Heart left ventricle (tissue), 16 donors: ENCODE measurements at places on chromosomes 5 and 9.

DNA sequence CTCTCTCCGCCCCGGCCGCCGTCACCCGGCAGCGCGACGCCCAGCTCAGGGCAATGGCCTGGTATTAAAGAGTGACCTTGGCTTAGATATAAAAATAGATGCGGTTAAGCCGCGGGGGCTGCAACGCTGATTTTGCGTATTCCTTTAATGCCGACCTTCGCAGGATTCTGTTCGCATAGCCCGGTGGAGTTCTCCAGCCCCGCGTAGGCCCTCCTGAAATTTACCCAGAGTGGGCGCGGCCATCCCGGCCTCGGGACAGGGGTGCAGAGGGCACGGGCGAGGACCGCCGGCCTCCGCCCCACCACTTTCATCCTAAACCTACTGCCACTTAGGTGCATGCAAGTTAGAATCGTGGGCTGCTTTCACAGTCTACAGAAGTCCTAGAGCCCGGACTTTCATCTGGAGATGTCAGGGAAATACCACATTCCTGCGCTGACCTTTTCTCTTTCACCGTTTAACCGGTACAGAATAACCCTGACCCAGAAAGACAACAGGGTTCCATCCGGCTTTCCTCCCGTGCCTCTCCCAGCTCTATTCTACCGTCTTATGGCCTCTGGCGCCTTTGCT lies 492 bp upstream of the FAM169A start:
- peak overlapping the region; percentile 66 for H3K4me3 ChIP-seq
- H3K27me3 ChIP-seq, result peaks cover 41% of the 10 kb centered on the region
- no peak for DNase-seq
- no peaks in the 10 kb centered on the region for H3K36me3 ChIP-seq
- H3K4me1 ChIP-seq, result peaks cover 13% of the 10 kb centered on the region

- H3K27me3 ChIP-seq, result peaks cover 11% of the 10 kb centered on the region
- H3K27ac ChIP-seq, result no peak overlapping the region
- H3K36me3 ChIP-seq, result no peaks in the 10 kb centered on the region
- peaks cover 13% of the 10 kb centered on the region for H3K4me1 ChIP-seq
- no peak for DNase-seq
Measured at GRCh38 chr5:115166744-115167393, 2.8 kb downstream of the TRIM36 start.

GRCh38 chr5:61993295-61993927 lies 312.6 kb upstream of the KIF2A start:
- no peaks in the 10 kb centered on the region for H3K4me1 ChIP-seq
- no peaks in the 10 kb centered on the region for H3K36me3 ChIP-seq
- H3K27ac ChIP-seq, result no peak overlapping the region
- no peaks in the 10 kb centered on the region for H3K27me3 ChIP-seq
- no peak overlapping the region for H3K4me3 ChIP-seq

DNA sequence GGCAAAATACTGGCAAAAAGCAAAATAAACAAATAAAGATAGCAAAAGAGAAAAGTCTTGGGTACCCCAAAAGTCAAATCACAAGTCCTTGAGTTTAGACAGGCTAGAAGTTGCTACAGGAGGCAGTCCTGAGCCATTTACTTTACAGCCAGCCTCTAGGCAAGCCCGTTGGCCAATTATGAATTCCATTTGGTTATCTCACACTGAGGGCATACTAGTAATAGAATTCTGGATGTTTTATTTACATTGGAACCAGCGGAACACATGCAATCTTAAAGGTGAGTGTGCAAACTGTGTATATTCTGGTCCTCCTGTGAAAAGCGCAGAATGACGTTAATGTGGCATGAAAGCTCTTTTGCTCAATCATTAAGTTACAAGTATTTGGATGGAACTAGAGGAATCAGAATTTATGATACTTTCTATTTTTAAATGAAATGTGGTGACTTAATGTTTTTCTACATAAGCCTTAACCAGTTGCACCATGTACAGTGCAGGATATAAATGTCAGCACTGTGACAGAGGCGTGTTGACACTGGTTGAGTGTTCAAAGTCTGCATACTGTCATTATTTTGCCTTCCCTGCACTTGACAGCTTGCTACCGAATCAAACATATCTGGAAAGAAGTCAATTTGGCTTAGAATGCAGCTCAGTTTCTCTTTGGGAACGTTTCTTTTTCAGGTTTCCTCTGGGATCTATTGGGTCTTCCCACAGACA lies 7.9 kb downstream of the GDNF start:
- H3K4me1 ChIP-seq, result peaks cover 15% of the 10 kb centered on the region
- H3K4me3 ChIP-seq, result no peak overlapping the region
- no peak for DNase-seq
- H3K36me3 ChIP-seq, result no peaks in the 10 kb centered on the region
- H3K27me3 ChIP-seq, result peaks cover 20% of the 10 kb centered on the region
- no peak overlapping the region for H3K27ac ChIP-seq

- no peak for DNase-seq
- H3K4me3 ChIP-seq, result no peak overlapping the region
- no peaks in the 10 kb centered on the region for H3K27me3 ChIP-seq
- H3K4me1 ChIP-seq, result no peaks in the 10 kb centered on the region
- no peaks in the 10 kb centered on the region for H3K36me3 ChIP-seq
Measured at GRCh38 chr9:129995409-129996160, 47.4 kb downstream of the FNBP1 start.

GRCh38 chr5:79602889-79603288 lies 9.4 kb upstream of the TENT2 start:
- no peaks in the 10 kb centered on the region for H3K4me1 ChIP-seq
- no peaks in the 10 kb centered on the region for H3K36me3 ChIP-seq
- no peak for DNase-seq
- no peak overlapping the region for H3K4me3 ChIP-seq
- no peak overlapping the region for H3K27ac ChIP-seq

DNA sequence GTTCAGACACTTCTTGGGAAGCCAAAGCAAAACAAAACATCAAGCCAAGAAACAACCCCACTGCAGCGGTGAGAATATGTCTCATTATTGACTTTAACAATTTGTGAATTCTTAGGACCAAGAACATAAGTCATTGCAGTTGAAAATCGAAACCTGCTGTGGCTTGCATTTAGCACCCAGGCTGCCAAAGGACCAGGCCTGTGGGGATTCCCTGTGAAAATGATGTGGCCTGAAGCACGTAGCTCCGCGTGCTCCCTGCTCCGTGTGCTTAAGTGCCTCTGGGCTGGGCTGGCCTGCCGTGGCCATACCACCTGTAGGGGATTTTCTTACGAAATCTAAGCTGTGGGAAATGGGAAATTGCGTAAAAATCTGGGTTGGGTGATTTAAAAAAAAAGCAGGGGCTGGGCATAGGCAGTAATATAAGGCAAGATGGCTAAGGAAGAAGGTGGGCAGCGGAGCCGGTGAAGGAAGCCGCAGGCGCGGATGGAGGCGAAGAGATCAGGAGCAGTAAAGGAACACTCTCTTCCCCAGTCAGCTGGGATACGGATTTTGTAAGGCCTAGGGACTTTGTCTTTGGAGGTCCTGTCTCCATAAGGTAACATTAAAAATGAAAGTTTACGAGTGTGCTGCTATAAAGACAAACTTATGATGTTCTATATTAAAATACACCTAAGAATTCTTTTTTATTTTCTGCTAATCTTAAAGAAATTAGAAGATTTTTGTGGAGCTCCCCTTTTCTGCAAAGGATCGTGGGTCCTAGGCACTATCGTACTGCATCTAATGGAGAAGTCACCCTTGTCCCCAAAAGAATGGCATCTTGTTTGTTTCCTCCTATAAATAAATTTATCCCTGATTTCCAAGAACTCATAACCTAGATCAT lies 189.6 kb upstream of the SEMA6A start:
- no peaks in the 10 kb centered on the region for H3K27me3 ChIP-seq
- H3K4me3 ChIP-seq, result no peak overlapping the region

GRCh38 chr9:81636255-81636599 lies 53.1 kb downstream of the TLE1 start:
- H3K36me3 ChIP-seq, result peaks cover 17% of the 10 kb centered on the region
- H3K4me1 ChIP-seq, result no peaks in the 10 kb centered on the region
- no peak overlapping the region for H3K27ac ChIP-seq
- DNase-seq, result no peak

GRCh38 chr5:16628376-16628775 lies 11.6 kb upstream of the RETREG1 start:
- no peak overlapping the region for H3K4me3 ChIP-seq
- no peak for DNase-seq
- H3K27ac ChIP-seq, result no peak overlapping the region
- H3K27me3 ChIP-seq, result no peaks in the 10 kb centered on the region
- peaks cover 19% of the 10 kb centered on the region for H3K4me1 ChIP-seq
